CD4-positive, CD25-positive, alpha-beta regulatory T cell (primary cell): ENCODE measurements at places on chromosomes 6 and 20. TPM values are rescaled to one million over a fixed set of nuclear protein-coding genes. Genes with fewer than 3 reads are reported as not detected.

MYLK4 gene
- 0.91 TPM for total RNA-seq

TAP2 gene
- 165 TPM for total RNA-seq

SNRPB gene
- total RNA-seq: 132 TPM

TREM2 gene
- not detected for total RNA-seq

FAM209A gene
- 6.1 TPM for total RNA-seq

CD109 gene
- total RNA-seq: 1.3 TPM

RUNX2 gene
- total RNA-seq: 30.0 TPM

LAMA2 gene
- total RNA-seq: 0.47 TPM

REM1 gene
- total RNA-seq: not detected

BHLHE23 gene
- not detected for total RNA-seq

RPS6KA2 gene
- 5.2 TPM for total RNA-seq

SMLR1 gene
- total RNA-seq: not detected

DHX35 gene
- 12.4 TPM for total RNA-seq

NMBR gene
- not detected for total RNA-seq

FAM209B gene
- total RNA-seq: 1.3 TPM
